Psoas muscle (tissue), 8 donors: ENCODE measurements at places on chromosomes 1 and 21. TPM values are rescaled to one million over a fixed set of nuclear protein-coding genes. Genes with fewer than 3 reads are reported as not detected.

TNNI3K gene
- total RNA-seq: 0.84 TPM

FAM72D gene
- not detected for total RNA-seq

PROX1 gene
- total RNA-seq: 20.6 TPM

LRRC8B gene
- total RNA-seq: 15.7 TPM

- DNase-seq: no peak
Measured at GRCh38 chr21:23578027-23578426, 2029.3 kb downstream of the MRPL39 start.

DNA sequence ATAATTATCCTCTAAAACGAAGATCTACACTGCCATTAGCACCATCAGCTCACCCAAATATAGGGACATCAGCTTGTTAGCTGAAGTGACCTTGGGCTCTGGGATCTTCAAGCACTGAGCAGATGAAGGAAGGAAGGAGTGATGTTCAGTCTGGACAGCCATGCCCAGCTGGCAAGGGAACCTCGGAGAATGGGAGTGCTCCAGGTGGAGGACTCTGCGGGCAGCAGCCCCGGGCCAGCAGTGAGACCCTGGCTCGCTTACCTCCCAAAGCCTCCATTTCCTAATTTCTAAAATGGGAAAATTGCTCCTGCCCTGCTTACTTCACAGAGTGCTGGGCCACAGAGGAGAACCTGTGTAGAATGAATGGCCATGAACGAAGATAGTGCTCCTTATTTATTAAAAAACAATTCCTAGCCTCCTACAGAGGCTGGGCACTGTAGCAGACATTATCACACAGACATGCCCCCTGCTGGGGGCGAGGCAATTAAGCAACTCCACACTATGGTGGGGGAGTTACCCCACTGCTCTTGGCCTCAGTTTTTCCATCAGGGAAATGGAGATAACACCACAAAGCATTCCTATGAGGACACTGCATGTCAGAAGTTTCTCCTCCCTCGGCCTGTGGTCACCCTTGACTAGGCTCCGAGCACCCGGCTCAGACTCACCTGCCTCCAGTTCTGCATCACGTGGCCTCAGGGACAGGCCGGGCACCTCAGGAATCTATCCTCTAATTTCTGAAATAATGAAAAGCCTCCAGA lies 117.6 kb downstream of the KCNN3 start:
- no peak for DNase-seq

DNA sequence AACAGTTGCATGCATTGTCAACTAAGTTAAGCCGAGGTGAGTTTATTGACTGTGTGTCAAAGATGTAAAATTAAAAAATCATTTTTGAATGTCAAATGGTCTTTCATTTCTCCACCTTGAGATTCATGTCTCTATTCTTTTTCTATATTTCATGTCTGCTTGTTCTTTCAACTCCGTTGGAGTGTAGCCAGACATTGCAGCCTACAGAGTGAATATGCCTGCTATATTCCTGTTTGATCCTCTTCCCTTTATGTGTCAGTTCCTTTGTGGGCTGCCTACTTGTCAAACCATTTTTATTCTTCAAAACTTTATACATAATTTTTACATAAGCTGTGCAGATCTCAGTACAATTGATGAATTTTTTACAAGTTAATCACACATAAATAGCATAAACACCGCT lies 1325.8 kb upstream of the PRMT6 start:
- no peak for DNase-seq
